ENCODE measurements at places on chromosomes 4 and X. TPM values are rescaled to one million over a fixed set of nuclear protein-coding genes. Genes with fewer than 3 reads are reported as not detected.

The MAGEA2B gene
- total RNA-seq = not detected

The CCDC120 gene
- total RNA-seq = 3.7 TPM

DNA sequence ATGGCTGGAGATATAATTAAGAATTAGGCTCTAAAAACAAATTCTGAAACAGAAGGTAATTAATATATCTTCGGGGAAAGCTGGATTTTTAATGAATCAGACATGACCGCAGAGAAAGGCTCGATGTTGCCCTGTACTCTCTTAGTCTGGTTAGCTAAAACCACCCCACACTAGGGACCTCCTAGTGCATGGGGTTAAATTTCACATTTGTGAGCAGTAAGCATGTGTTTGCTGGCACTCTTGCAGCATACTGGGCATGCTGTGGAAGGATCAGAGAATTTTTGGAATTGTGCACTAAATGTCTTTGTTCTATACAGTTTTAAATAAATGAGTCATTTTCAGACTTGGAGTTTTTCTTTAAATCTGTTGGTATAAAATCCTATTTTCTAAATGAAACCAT, 475.6 kb upstream of the FTHL17 start:
- no peak for DNase-seq

GRCh38 chrX:11423949-11424348, 130.7 kb downstream of the AMELX start:
- no peak for DNase-seq

GRCh38 chr4:26590639-26591038, 6.8 kb downstream of the TBC1D19 start:
- no peak for DNase-seq

DNA sequence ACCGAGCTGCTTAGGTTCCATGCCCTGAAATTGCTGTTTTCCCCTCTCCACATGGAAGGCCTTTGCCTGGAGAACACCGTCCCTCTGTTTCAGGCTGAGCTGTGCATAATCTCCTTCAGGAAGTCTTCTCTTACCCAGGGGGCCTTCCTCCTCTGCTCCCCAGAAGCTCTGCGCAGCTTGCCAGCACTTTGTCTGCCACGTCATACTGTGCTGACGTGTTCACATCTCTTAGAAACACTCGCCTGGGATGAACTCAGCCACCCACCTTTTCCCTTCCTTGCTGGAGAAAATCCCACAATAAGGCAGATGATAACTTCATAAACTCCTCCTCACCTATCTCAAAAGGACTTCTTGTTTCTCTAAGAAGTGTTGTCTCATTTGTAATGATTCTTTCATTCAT, 110.7 kb downstream of the ARHGAP10 start:
- DNase-seq = no peak

GRCh38 chrX:65572971-65573370, 38.4 kb upstream of the LAS1L start:
- no peak for DNase-seq

Data from activated naive CD8-positive, alpha-beta T cell treated with anti-CD3 and anti-CD28 coated beads for 36 hours (primary cell).